ENCODE measurements at places on chromosomes 13 and 19.

GRCh38 chr19:53792721-53793433 is 31.2 kb downstream of the NLRP12 start:
- DNase-seq: peak; percentile 14

GRCh38 chr19:30403203-30403985 is 31.2 kb downstream of the ZNF536 start:
- no peak for DNase-seq

- no peak for DNase-seq
Observed at GRCh38 chr13:39385154-39385553, 217.8 kb downstream of the LHFPL6 start.

DNA sequence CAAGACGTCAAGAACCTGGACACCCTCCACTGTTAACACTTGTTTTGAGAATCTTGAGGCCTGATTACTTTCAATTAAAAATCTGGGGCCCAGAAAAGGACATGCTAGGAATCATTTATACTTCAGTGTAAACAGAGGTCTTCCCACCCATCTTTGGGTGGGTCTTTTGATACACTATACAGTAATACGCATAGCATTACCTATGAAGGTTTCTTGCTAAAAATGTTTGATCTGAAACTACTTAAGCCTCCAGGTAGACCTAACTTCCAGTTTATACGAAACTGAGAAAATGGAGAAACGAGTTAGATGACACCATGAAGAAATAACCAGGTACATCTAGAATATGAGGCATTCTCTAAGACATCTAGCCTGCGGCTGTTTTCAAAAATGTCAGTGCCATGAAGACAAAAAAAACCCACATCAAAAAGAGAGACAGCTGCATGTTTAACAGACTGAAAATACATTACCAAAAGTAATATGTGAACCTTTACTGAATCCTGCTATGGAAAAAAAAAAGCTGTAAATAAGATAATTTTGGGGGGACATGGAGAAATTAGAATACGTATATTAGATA is 36.6 kb downstream of the TGDS start:
- no peak for DNase-seq

- DNase-seq: no peak
Observed at GRCh38 chr13:49495783-49496762, at the start of gene PHF11. TSS of gene PHF11 (plus strand) at chr13:49495953. CDS start at chr13:49496002, 49 bp downstream.

DNA sequence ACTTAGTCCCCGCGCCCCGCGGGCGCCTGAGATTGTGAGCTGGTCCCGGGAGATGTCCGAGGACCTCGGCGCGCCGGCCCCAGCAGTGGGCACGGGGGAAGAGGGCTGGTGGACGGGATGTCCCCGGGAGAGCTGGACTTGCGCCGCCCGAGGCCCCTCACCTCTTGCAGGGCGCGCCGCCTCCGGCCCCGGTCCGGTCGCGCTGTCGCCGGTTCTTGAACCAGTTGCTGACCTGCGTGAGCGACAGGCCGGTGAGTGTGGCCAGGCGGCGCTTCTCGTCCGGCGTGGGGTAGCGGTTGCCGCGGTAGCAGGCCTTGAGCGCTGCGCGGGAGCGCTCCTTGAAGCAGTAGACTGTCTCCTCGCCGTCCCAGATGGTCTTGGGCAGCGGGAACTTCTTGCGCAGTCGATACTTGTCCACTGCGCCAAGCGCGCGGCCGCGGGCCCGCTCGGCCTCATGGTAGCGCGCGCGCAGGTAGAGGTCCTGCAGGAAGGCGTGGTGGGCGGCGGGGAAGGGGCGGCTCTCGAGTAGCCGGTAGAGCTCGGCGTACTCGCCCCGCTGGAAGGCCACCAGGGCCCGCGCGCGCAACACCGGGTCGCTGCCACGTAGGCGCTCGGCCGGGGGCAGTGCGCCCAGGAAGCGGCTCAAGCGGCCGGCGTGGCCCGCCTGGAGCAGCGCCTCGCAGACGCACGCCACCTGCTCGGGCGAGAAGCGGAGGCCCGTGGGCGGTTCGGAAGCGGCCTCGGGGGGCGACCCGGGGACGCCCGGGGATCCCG is 984 bp downstream of the SIX5 start:
- DNase-seq: no peak

- DNase-seq: no peak
Observed at GRCh38 chr13:56332671-56333070, 808.0 kb upstream of the PRR20A start.

DNA sequence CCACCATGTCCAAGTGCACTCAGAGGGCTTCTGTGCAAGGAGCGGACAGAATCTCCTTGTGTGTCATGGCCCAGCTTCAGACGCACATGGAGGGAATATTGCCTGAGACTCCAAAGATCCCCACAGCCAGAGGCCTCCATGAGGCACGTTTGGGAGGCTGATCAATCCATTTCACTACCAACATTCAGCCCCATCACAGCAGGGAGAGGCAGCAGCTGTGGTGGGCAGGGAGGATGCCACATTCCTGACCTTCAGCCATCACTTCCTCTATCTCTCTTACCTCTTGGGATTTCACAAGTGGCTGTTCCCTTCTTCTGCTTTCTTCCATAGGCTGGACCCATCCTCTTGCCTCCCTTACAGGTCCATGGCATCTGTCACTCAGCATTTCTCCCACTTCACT is 82.4 kb upstream of the MBNL2 start:
- no peak for DNase-seq

DNA sequence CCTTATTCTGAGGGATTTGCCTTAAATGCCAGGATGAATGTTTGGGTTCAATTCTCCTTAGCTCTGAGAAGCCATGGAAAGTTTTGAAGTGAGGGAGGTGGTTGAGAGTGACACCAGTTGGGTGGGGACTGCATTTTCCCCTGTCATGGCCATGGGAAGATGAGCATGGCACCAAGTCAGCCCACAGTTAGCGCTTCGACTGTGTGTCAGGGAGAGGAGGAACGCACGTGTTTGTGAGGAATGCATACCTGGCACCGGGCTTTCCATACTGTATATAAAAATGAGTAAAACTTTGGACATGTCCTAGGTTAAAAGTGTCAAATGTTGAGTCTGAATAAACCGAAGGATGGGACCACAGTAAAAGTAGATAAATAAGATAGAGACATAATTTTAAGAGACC is 187.5 kb upstream of the KL start:
- no peak for DNase-seq

GRCh38 chr13:113585896-113586295 is 1.3 kb downstream of the TFDP1 start:
- DNase-seq: no peak

DNA sequence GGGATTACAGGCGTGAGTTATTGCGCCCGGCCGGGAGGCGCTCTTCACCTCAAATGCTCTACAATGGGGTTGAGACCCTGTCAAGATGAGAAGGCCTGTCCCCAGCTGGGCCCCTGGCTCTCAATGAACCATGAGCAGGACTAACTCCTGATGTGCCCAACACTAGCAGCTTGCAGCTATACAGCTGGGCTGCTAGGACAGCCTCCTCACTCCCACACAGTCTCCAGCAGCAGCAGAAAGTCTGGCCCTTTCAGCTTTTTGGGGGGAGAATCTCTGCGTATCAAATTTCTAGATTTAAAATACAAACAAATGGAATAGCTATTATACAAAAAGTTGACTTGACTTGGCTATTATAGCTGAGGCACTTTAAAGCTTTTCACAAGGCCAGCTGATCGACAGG is 30.2 kb downstream of the TMTC4 start:
- DNase-seq: peak; percentile 11

GRCh38 chr13:20991741-20992520 is 69.5 kb downstream of the LATS2 start:
- DNase-seq: no peak

- peak; percentile 30 for DNase-seq
Observed at GRCh38 chr13:100809856-100810255, 135.3 kb upstream of the TMTC4 start.

GRCh38 chr19:952680-953444 is 27.0 kb downstream of the ARID3A start:
- DNase-seq: no peak

DNA sequence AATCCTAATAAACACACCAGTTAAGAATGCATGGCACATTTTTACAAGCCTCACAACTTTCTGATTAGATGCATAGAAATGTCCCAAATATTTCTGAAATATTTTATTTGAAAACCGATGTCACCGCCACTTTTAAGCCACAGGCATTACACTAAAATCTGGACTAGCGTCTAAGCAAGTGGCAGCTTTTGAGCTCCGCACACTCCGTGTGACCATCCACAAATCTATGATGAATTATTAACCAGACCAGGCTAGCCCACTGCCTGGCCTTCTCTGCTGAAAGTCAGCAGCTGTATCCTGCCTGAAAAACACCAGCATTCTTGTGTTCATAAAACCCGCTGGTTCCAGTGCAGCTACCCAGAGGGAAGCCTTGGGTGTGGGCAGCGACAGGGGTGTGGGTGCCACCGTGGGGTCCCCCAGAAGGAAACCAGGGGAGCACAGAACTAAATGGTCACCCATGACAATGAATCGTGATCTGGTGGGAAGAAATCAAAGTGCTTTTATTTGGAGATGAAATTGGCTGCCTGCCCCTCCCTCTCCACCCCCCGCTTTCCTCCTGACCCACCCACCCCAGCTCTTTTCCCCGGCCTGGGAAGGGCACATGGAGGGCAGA is 13.8 kb downstream of the RASA3 start:
- DNase-seq: no peak

DNA sequence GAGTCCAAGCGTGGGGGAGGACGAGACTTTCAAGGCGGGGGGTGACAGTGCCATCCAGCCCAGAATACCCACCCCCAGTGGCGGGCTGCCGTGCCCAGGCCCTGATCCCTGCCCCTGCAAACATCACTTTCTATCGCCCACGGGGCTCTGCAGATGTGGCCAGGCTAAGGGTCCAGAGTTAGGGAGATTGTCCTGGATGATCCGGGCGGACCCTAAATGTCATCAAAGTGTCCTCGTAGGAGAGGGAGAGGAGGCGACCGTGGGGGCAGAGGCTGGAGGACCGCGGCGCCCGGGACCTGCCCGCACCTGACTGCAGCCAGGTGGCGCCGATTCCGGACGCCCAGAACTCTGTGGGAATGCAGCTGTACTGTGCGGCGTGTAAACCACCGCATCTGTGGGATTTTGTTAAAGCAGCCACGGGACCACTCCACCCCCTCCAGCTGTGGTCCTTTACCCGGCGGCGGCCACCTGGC is 32.4 kb downstream of the GJA3 start:
- DNase-seq: peak; percentile 9

DNA sequence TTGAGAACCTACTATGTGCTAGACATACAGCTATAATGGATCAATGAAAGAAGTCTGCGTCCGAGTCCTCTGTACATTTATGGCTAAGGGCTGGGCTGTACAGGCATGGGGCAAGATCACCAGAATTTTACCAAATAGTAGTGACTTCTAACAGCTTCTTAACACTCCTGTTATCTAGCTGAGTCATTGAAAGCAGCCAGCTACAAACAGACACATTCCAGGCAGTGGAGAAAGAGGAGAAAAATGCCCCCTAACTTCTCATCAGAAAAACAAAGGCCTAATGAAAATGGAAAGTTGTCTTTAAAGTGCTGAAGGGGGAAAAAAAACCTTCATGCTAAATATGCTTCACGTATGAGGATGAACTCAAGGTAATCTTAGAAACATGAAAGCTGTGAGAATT is 14.3 kb upstream of the ZNF667 start:
- no peak for DNase-seq

DNA sequence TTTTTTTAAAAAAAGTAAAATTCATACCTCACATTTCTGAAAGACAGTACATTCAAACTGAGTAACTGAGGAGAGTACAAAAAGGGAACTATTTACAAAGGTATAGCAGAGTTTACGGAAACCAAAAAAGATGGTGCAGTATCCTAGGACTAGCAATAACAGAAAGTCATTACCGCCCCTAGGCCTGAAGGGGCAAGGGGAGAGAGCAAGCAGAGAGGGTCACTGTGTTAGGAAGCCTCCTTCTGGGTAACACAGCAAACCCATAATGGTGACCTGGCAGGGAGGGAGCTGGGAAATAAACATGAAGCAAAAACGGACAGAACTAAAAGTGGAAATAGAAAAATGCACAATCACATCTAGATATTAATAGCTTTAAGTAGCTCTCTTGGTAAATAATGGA is 8.2 kb downstream of the VWA8 start:
- DNase-seq: no peak

GRCh38 chr19:35641515-35642151 is at the start of gene ETV2:
TSS of gene ETV2 (plus strand) at chr19:35641745. CDS start at chr19:35642461, 716 bp downstream.
- DNase-seq: no peak

DNA sequence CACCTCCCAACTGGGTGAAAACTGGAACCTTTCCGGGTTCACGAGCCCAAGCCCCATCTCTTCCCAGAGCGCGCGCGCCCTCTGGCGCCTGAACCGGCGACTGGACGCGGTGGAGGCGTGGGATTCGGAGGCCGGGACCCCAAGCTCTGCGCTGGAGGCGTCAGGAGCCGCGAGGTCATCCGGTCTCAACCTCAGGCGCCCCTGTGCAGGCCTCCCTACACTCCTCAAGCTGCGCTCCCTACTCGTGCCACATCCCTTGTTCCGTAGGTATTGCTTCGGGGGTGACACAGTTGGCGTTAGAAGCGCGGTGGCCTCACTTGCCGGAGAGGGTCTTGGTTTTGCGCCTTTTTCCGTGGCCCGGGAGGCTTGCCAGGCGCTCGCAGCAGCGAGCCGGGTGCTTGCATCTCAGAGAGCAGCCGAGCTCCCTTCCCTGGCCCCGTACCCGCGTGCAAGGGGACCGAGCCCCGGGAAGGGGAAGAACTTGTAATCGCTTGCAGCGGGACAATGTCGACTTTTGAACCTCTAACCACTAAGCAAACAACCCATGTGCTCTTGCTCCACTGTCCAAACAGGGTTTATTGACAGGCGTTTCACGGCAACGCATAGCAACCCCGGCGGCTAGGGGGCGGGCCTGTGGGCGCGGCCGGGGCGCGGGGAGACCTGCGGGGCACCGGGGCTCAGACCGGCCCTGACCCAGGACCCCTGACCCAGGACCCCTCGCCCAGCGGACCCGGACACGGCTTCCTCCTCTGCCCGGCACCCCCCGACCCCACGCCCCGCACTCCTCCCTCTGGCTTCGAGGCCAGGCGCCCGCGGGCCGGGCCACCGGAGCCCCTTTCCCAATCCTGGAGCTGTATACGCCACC is 8.5 kb downstream of the CDX2 start:
- peak; percentile 27 for DNase-seq

Data from NCI-H2081 (cell line).